HCEC 1CT (cell line): ENCODE measurements at places on chromosomes 7 and 10.

DNA sequence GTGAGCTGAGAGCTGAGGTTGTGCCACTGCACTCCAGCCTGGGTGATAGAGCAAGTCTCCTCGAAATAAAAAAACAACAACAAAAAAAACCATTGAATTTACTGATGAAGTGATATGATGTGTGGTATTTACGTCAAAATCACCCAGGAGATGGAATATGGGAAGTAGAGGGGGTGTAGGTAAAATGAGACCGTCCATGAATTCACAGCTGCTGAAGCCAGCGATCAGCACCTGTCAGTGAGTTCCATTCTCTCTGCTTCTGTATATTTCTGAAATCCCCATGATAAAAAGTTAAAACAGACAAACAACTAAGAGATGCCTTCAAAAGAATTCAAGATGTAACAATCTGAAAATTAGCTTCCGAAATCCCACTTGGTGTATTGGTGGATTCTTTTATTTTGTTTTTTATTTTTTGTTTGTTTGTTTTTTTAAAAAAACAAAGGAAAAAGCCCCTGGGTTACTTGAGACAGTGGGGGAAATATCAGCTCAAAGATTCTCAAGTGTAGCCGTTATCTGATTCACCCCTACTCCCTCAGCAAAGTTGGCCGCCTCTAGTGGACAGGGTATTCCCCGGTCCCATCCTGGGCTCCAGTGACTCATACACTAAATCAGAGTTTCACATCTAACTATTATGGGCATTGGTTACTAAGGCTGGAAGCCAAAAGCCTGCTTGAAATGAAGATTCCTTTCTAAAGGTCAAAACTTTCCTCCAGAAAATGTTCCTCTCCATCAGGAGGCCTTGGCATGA, 76.4 kb downstream of the MAP3K8 start:
- DNase-seq, result peak; percentile 64

GRCh38 chr10:113042868-113043267, 92.8 kb downstream of the TCF7L2 start:
- no peak for DNase-seq

DNA sequence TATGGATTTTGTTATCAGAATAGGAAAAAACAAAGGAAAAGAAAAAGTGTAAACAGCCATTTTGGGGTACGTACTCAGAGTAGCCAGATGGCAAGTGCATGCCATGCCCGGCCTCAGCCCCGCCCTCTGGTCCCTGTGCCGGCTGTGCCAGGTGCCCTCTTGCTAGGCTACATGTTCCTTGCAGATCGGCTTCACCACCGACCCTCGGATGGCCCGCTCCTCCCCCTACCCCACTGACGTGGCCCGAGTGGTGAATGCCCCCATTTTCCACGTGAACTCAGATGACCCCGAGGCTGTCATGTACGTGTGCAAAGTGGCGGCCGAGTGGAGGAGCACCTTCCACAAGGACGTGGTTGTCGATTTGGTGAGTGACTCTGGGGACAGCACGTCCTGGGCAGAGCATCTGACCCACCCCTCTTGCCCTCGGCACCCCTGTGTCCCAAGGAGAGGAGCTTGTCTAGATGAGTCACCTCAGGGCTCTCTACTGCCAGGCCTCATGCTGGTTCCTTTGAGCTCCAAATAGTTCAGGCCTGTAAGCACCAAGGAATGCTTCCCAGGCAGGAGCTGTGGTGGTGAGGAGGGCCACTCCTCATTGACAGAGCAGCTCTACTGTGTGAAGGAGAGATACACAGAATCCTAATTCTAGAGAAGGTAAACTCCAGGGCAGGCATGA, 54.9 kb upstream of the ZMIZ2 start:
- DNase-seq, result peak; percentile 87

DNA sequence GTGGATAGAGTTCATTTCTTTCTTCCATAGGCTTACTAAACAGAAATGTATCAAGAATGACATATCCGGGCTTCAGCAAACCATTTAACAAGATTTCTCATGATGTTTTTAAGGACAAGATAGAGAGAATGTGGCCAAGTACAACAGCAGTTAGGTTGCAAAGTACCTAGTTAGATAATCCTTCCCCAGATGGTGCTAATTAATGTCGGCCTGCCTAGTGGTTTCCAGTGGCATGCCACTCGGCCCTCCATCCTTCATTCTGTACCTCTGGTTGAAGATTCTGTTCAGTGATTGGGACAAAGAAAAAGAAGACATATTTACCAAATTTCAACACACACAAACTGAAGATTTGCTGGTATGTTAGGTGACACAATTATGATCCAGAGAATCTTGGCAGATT, 212.1 kb downstream of the MACC1 start:
- no peak for DNase-seq

GRCh38 chr10:97128039-97128492, 57.7 kb downstream of the SLIT1 start:
- no peak for DNase-seq

GRCh38 chr10:79144351-79145173, 75.8 kb downstream of the ZMIZ1 start:
- peak; percentile 50 for DNase-seq

GRCh38 chr7:133863362-133864061, 263.6 kb upstream of the LRGUK start:
- DNase-seq, result no peak

- peak; percentile 26 for DNase-seq
Measured at GRCh38 chr7:25389489-25390106, 161.3 kb upstream of the NPVF start.

DNA sequence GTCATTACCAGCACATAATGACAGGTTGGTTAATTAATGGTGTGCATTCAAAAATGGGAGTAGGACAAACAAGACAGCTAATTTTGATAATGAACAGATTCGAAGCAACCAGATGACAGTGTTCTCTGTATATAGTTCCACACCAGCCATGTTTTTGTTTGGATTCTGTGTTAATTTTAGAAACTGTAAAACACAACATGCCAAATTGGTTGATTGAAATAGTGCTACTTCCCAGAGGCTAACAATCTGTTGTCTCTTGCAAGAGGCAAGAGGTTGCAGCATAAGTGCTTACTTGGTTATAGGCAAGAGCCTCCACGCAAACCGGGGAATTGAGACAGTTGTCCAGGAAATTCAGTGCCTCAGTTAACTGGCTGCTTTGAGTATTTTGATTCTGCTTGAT, 170.2 kb upstream of the HABP2 start:
- DNase-seq, result no peak

DNA sequence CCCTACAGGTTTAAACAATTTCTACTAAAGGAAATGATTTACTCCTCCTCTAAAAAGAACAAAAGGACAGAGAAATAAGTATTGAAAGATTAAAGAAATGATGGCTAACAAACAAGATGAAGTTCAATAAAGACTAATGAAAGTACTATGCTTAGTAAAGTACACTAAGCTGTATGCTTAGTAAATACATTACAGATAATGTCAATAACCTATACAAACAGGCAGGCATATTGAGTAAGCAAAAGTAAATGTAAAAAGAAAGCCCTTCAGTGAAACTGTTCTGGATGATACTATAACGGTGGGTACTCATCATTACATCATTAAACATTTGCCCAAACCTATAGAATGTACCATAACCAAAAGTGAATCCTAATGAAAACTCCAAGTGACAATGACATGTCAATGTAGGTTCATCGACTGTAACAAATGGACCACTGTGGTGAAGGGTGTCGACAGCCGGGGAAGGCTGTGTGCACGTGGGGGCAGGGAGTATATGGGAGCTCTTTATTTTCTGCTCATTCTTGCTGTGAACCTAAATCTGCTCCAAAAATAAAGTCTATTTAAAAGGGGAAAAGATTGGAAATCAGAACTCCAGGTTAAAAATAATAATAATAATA, 34.0 kb downstream of the CYTH3 start:
- DNase-seq, result no peak

DNA sequence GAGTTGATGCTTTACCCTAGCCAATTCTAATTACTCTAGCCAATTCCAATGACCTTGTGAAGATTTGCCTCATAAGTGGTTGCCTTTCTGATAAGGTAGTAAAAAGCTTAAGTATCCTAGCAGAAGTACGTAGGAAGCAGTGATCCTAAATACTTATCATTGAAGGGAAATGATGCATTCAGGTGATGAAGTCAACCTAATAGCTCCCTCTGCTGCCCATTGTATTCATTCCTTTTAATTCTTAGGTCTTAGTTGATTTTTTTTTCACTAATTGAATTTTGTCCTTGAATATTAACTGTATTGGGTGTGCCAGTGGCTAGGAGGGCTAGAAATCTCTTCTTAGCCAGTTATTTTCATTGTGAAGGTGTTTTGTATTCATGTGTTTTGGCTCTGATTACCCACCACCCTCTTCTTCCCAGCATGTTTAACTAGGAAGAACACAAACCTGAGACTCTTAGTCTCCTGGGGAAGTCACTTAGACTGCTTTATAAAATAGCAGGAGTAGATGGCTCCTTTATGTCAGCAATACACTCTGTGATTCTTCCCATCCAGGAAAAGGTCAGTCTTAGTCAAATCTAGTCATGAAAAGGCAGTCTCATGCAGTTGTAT, 46.3 kb downstream of the PLEKHA8 start:
- peak; percentile 57 for DNase-seq

DNA sequence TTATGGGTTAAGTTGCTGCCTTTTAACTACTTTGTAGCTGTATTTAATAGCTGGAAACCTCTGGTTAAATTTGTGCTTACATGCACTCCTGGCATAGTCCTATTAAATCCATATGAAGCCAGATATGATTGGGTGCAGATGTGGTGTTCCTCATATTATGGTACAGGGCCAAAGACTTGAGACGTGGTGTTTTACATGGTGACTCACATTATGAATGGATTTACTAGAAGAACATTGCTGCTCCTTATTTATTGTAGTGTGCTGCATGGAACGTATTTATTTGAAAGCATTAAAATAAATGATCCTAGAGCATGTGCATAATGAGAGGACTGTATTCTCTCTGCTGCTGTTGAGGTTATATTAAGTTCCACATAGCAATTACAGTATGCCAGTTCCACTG, 224.1 kb downstream of the SLC25A13 start:
- peak; percentile 46 for DNase-seq

DNA sequence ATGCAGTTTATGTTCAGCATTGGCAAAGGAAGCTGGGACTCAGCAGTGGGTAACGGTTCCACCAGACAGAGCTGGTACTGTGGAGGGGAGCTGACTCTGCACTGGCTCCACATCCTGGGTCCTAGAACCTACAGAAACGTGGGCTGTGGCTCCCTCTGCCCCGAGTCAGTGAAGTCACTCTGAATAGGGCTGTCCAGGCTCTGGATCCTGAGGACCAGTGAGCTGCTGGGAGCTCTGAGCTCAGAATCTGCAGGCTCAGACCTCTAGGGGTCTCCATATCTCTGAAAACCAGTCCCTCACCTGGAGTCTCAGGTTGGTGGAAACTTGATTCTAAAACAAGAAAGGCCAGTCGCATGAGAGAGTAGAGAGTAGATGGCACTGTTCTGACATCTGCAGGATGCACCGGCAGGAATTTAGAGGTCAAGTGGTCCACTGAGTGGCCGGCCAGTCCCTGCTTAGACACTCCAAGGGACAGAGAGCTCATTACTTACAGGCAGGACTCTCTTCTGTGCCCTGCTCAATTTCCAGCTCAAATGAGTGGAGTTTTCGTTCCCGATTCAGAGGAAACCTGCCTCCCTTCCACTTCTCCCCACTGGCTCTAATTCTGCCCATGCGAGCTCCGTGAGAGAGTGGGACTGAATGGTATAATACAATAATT, 18.6 kb downstream of the NPFFR1 start:
- DNase-seq, result peak; percentile 11

GRCh38 chr7:90192876-90193750, 18.4 kb upstream of the STEAP2 start:
- DNase-seq, result no peak

DNA sequence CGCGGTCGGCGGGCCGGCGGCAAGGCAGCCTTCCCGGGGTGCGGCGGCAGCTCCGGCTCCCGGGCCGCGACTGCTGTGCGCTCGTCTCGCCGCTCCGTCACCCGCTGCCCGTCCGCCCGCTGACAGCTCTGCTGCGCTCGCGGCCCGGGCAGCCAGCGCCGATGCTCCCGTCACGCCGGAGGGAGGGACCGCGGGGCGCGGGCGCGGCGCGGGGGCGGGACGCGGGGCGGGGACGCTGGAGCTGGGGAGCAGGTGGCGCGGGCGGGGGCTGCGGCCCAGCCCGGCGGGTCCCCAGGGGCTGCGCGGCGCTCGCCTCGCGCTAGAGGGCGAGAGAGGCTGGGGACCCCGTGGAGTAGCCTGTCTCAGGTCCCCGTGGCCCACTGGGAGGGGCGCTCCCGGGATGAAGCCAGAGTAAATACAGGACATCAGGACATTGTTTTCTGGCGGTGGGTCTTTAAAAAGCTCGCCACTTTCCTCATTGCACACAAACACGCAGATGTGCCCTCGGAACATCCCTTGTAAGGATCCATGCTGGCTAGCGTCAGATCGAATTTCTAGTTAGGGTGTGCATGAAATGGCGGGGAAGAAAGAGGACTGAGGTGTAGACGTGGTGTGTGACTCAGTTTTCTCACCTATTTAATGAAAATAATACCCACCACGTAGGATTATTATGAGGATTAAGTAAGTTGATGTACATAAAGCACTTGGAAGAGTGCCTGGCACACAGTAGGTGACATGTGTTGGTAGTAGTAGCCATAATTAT, at the start of gene ELAPOR2:
Gene ELAPOR2 (minus strand): TSS at position 130 of the 763 bp plus-strand sequence. CDS start 141 bp downstream, outside the sequence.
- no peak for DNase-seq

DNA sequence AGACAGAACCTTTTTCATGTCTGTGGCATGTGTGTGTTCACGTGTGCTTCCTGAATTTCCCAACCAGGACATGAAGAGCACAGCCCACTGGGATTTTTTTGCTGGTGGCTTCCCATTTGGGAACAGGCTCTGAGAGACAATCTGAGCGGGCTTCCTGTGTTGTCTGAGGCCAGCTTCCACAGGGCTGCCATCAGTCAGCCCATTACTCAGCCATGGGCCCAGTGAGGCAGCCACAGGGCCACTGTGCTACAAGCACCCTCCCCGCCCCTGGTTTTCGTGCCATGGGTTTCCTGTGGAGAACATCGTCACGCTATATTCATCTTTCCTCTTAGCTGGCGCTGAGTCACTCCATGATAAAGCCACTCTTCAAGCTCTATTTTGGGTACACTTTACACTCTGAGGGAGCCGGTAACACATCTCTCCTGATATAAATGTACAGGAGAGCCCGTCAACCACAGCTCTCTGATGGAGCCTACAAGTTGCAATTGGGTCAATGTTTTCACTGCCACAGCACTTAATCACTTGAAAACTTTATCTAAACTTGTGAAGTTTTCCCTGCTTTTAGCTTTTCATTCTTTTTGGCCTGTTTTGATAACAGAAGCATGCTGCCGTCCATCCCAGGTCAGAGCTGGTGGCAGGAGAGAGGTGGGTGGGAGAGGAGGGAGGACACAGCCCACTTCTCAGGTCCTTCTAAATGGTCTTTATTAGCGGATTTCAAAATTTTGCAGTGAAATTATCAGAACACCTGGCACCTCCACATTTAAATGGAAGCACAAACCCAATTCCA, 96.9 kb downstream of the HIPK2 start:
- peak; percentile 99 for DNase-seq

DNA sequence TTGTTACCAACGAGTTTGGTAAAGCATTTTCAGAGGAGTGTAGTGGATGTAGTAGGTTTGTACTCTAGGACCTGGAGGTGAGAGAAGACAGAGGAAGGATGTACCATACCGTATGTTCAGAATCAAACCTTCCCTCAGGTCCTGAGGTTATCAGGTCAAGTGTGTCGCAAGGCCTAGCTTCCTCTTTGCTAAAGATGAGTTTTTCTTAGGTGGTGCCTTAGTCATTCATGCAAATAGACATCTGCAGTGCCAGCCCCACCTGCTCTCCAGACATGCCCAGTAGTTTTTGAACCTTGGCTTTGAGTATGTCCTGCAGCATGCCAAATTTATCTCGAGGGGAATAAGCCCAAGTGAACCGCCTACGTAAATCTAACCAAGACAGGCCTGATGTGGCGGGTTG, 71.3 kb downstream of the HDAC9 start:
- DNase-seq, result no peak
